ENCODE measurements at places on chromosomes 7 and 10. TPM values are rescaled to one million over a fixed set of nuclear protein-coding genes. Genes with fewer than 3 reads are reported as not detected.

DNA sequence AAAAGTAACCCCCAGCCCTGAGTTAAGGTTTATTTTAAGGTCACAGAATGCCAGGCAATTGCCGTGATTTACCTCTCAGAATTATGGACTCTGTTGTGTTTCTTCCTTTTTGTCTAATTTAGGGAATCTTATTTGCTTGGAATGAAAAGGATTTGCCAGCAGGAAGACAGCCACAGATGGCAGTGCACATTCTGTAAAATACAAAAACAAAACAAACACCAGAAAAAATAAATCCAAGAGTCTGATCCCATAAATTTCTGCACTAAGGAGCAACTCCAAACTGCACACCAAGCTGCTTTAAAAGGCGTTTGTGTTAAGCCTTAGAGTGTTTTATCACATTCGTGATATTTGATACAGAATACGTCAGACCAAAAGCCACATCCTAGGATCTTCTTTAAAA, 199.0 kb upstream of the C7orf33 start:
- DNase-seq = no peak

The JAKMIP3 gene
- total RNA-seq = 1.5 TPM

DNA sequence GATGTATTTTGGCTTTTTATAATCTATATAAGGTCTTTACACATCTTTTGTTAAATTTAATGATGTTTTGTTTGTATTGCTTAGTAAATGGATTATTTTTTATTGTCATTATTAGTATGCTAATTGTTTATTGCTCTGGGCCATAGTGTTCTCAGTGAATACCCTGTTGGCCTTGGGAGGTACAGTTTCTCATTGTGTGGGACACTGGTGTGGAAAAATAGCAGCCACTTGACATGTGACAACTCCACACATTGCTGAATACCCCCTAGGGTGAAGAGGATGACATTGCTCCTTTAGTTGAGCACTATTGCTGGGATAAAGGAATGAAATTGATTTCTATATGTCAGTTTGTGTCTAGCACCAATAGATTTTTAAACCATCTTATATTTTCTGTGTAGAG, 130.9 kb downstream of the CCNY start:
- DNase-seq = no peak

DNA sequence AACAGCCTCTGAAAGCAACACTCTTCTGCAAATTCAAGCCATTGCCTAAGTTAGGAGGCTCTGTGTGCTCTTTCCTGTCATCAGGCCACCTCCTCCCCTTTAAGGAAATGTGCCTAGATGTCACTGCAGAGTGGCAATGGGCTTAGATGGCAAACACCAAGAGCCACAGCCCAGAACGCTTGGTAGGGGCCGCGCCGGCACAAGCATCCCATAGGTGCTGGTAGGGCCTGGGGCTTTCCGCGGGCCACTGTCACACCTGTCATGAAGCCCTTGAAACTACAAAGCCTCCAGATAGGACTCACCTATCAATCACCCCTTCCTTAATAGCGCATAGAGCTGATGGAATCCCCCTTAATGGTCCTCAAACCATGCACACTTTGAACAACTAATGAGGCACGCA, 299.9 kb downstream of the GRID1 start:
- DNase-seq = peak; percentile 49

GRCh38 chr10:3057946-3058345, 9.4 kb upstream of the PFKP start:
- DNase-seq = no peak

GRCh38 chr10:101284101-101284743, 55.0 kb upstream of the LBX1 start:
- no peak for DNase-seq

DNA sequence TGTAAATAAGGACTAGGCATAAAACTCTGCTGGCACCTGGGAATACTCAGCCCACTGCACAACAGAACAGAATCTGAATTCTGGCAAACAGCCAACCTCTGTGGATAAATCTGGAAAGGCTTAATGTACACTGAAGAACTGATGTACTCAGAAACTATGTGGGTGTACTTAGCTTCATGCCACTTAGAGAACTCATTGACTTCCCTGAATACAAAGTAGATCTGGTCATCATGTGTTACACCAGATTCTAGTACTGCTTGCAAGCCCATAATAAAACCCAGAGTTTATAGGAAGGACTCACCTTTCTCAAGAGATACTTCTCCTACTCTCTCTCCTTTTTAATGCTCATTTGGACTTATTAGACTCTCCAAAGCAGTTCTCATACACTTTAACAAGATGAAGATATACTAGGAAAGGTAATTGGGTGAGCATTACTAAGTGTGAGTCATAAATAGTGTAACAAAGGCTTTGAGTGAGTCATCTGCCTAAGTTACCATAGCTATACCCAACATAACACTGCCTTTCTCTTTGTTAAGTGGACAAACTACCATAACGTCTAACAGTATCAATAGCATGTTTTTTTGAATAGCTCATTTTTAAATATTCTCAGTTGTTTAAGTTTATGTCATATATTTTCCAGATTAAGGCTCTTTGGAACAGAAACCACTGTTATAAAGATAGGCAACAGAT, 309.1 kb downstream of the MDFIC start:
- no peak for DNase-seq

DNA sequence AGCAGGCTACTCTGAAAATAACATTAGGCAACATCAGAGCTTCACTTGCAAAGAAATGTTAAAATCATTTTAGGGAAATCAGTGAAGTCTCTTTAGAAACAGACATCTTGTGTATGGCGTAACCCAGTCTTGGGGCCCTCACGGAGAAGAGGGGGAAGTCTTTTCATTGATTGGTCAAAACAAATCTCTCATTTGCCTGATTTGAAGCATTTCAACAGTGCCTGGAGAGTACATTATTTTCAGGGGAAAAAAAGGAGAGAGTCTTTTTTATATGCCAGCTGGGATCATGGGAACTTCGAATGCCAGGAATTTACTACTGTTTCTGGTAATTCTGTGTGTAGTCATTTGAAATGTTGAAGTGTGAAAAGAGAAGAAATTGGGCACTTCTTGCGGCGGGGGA, 471.4 kb downstream of the PLXDC2 start:
- DNase-seq = no peak
